ENCODE measurements at places on chromosomes 12 and 14. TPM values are rescaled to one million over a fixed set of nuclear protein-coding genes. Genes with fewer than 3 reads are reported as not detected.
A peak's percentile ranks its signal among the peaks of the same experiment; 100 is the strongest.

DNA sequence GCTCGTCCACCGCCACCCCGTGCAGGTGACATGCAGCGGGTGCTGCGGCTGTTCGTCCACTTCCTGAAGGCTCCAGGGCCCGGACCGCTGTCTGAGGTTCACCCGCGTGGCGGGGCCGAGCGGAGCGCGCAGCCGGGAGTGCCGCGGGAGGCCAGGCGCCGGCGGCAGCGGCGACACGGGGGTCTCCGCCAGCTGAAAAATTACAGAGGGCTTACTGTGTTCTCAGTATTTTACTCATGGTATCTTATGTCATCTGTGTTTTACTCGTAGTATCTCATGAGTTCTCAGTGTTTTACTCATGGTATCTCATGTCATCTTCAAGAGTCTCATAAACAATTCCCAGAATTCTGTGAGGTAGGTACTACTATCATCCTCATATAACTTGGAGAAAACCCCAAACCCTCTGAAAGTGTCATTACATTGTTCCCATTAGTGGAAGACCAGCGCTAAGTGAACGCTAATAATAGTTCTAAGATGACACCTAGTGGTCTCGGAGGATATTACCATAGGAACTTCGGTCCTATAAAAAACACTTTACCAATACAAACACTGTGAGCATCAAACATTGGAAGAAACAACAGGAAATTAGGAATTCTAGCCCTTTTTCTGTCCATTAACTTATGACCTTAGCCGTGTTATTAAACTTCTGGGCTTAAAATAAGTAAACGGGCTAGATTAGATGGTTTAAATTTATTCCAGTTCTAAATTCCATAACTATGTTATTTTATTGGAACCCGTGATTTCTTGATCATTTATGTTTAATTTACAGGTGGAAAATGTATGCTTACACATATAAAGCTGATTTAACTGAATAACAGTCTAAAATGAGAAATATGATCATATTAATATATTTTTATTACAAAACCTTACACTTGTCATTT, 32.4 kb downstream of the AK7 start:
- DNase-seq, result no peak

GRCh38 chr12:83386527-83387264, 700.0 kb downstream of the TMTC2 start:
- no peak for DNase-seq

- no peak for DNase-seq
These were observed 6.7 kb downstream of the CDKN1B start for GRCh38 chr12:12723681-12724420.

- peak; percentile 79 for DNase-seq
These were observed 25.9 kb downstream of the CD9 start for GRCh38 chr12:6226002-6226678.

The PDE3A gene
- 7.0 TPM for total RNA-seq

The ITPK1 gene
- 91.7 TPM for total RNA-seq

DNA sequence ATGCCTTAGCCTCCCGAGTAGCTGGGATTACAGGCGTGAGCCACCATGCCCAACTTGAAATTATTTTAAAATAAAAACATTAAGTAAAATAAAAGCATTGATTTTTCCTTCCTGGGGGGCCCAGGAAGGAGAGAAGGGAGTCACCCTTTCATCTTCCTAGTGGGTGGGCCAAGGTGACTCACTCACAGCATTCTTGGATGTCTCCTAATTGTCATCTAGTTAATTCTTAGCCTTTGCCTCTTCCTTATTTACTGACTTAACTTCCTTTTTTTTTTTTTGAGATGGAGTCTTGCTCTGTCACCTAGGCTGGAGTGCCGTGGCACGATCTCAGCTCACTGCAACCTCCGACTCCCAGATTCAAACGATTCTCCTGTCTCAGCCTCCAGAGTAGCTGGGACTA, 29.2 kb downstream of the TMEM120B start:
- DNase-seq, result no peak
